ENCODE measurements at places on chromosomes 2 and 18. TPM values are rescaled to one million over a fixed set of nuclear protein-coding genes. Genes with fewer than 3 reads are reported as not detected.

The TRIM43 gene
- not detected for total RNA-seq

- H3K4me1 ChIP-seq, result peaks cover 16% of the 10 kb centered on the region
- H3K27ac ChIP-seq, result no peak overlapping the region
- DNase-seq, result no peak
- no peaks in the 10 kb centered on the region for H3K36me3 ChIP-seq
- H3K4me3 ChIP-seq, result no peak overlapping the region
Measured at GRCh38 chr2:236240228-236240990, 23.8 kb downstream of the ASB18 start.

DNA sequence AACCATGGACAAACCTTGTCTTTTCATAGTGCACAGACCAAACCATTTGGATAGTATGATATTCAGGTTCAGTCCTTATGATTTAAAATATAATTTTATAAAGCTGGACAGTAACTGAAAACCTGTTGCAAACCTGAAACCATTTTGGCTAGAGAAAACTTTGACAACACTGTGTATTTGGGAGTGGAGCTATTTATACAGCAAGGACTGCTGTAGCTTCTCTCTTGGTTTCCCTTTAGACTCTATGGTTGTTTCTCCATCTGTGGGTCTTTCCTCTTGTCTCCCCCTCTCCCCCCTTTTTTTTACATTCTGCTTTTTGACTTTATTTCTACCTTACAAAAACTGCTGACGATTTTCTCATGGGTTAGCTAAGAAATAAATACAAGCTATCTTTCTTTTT, 581.7 kb downstream of the SLC4A3 start:
- no peaks in the 10 kb centered on the region for H3K27me3 ChIP-seq
- H3K36me3 ChIP-seq, result no peaks in the 10 kb centered on the region
- no peaks in the 10 kb centered on the region for H3K4me1 ChIP-seq
- H3K4me3 ChIP-seq, result no peak overlapping the region

The POTEE gene
- not detected for total RNA-seq

- H3K4me3 ChIP-seq, result peak overlapping the region; percentile 70
- DNase-seq, result no peak
- no peaks in the 10 kb centered on the region for H3K27me3 ChIP-seq
- no peaks in the 10 kb centered on the region for H3K36me3 ChIP-seq
Measured at GRCh38 chr2:40450796-40451430, 977 bp downstream of the SLC8A1 start.

GRCh38 chr2:68936889-68937288, 15.8 kb downstream of the GKN2 start:
- no peak overlapping the region for H3K27ac ChIP-seq
- H3K4me3 ChIP-seq, result no peak overlapping the region
- H3K36me3 ChIP-seq, result no peaks in the 10 kb centered on the region
- DNase-seq, result peak; percentile 62

The ZBTB7C gene
- 7.3 TPM for total RNA-seq

GRCh38 chr18:61331051-61331450, 2.2 kb upstream of the CDH20 start:
- no peaks in the 10 kb centered on the region for H3K36me3 ChIP-seq
- peaks cover 13% of the 10 kb centered on the region for H3K4me1 ChIP-seq
- no peak overlapping the region for H3K4me3 ChIP-seq
- DNase-seq, result no peak

GRCh38 chr2:240427729-240428128, 7.7 kb upstream of the GPC1 start:
- no peak overlapping the region for H3K4me3 ChIP-seq
- no peak for DNase-seq
- H3K27me3 ChIP-seq, result no peaks in the 10 kb centered on the region
- H3K36me3 ChIP-seq, result no peaks in the 10 kb centered on the region
- no peaks in the 10 kb centered on the region for H3K4me1 ChIP-seq

GRCh38 chr2:54740333-54740732, 16.9 kb downstream of the EML6 start:
- no peaks in the 10 kb centered on the region for H3K36me3 ChIP-seq
- H3K27ac ChIP-seq, result no peak overlapping the region
- H3K4me1 ChIP-seq, result no peaks in the 10 kb centered on the region
- no peak overlapping the region for H3K4me3 ChIP-seq

DNA sequence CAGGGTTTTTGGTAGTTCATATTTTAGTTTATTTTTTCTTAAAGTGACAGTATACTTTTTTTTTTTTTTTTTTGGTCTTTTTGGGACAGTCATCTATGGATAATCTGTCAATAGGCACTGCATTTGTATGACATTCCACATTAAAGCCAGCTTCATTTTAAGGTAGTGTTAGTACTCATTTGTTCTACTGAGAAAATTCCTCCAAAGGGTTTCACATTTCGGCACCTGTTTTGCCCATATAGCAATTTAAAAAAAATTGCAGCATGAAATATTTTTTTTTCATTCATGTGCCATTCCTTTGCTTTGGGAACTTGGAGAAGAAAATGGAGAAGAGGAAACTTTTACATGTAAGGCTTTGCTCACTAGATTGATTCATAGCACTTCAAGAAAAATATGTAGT, 276.3 kb upstream of the TCF4 start:
- peaks cover 7% of the 10 kb centered on the region for H3K4me1 ChIP-seq
- H3K36me3 ChIP-seq, result no peaks in the 10 kb centered on the region

GRCh38 chr2:186442885-186443284, 43.2 kb upstream of the ZC3H15 start:
- no peaks in the 10 kb centered on the region for H3K4me1 ChIP-seq
- no peaks in the 10 kb centered on the region for H3K36me3 ChIP-seq
- no peak for DNase-seq

The TIA1 gene
- total RNA-seq, result 82.2 TPM

The UGT1A3 gene
- not detected for total RNA-seq

GRCh38 chr2:16249246-16250055, 309.1 kb downstream of the MYCN start:
- no peak overlapping the region for H3K27ac ChIP-seq
- H3K36me3 ChIP-seq, result no peaks in the 10 kb centered on the region
- H3K27me3 ChIP-seq, result peaks cover 23% of the 10 kb centered on the region
- H3K4me1 ChIP-seq, result no peaks in the 10 kb centered on the region
- DNase-seq, result no peak
- no peak overlapping the region for H3K4me3 ChIP-seq

The GDF7 gene
- total RNA-seq, result 7.8 TPM

- peak overlapping the region; percentile 76 for H3K27ac ChIP-seq
- H3K4me1 ChIP-seq, result peaks cover 69% of the 10 kb centered on the region
- peak overlapping the region; percentile 42 for H3K4me3 ChIP-seq
- H3K27me3 ChIP-seq, result no peaks in the 10 kb centered on the region
Measured at GRCh38 chr2:11753886-11754699, 7.7 kb downstream of the LPIN1 start.

DNA sequence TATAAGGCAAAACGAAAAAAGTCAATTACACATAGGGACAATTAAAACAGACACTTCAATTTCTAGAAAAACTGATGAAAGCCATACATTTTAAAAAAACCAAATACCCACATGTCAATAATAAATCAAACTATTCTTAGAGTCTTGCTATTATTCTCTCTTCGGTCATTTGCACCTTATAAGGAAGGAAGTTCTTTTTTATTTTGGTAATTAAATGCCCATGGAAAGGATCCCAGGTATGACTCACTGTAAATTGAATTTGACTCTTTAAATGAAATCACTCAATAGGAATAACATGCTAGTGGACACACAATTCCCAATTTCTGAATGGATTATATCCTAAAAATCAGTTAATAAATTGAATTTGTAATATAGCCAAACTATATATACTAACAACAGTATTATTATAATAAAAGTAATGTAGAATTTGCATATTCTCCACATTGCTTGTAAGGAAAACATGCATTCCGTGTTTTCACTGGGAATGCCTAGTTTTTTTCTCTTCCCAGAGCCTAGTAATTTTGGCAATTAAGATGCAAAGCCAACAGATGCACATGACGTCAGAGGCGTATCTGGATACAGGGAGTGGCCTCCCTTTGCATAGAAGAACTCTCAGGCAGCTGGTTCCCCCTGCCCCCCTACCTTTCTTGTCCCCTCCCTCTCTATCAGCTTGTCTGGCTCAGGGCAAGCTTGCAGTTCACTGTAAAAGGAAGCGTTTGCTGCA, 153.5 kb upstream of the PGAP1 start:
- no peak overlapping the region for H3K4me3 ChIP-seq
- H3K36me3 ChIP-seq, result no peaks in the 10 kb centered on the region
- no peak overlapping the region for H3K27ac ChIP-seq
- no peaks in the 10 kb centered on the region for H3K27me3 ChIP-seq

The ARHGAP28 gene
- total RNA-seq, result 1.7 TPM

DNA sequence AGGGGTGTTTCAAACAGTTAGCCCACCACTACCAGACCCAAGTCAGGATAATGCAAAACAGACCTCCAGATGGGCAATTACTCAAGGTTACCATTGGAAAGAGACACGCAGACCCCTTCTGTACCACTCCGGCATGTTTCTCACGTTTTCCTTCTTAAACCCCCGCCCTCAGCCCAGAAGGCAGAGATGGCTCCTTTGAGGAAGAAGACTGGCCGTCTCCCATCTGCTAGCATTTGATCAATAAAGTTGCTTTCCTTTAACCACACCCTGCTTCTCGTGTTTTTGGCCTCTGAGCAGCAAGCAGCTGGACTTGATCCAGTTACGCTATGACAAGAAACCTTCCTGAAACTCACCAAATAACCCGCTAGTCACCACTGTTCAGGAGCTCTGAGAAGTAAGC, 1012.4 kb upstream of the GYPC start:
- no peak overlapping the region for H3K4me3 ChIP-seq
- H3K27ac ChIP-seq, result no peak overlapping the region
- no peaks in the 10 kb centered on the region for H3K4me1 ChIP-seq
- H3K36me3 ChIP-seq, result no peaks in the 10 kb centered on the region
- no peak for DNase-seq

- no peaks in the 10 kb centered on the region for H3K27me3 ChIP-seq
- no peak for DNase-seq
- H3K36me3 ChIP-seq, result no peaks in the 10 kb centered on the region
- H3K4me1 ChIP-seq, result no peaks in the 10 kb centered on the region
Measured at GRCh38 chr2:199111458-199111857, 346.3 kb downstream of the SATB2 start.

The CFAP65 gene
- total RNA-seq, result not detected

GRCh38 chr2:238449909-238450417, 23.2 kb downstream of the ASB1 start:
- H3K4me1 ChIP-seq, result peaks cover 32% of the 10 kb centered on the region
- H3K27me3 ChIP-seq, result no peaks in the 10 kb centered on the region
- DNase-seq, result peak; percentile 93
- no peak overlapping the region for H3K4me3 ChIP-seq

The THADA gene
- total RNA-seq, result 28.7 TPM

The ADGRF3 gene
- not detected for total RNA-seq

- no peak for DNase-seq
- no peaks in the 10 kb centered on the region for H3K36me3 ChIP-seq
- no peak overlapping the region for H3K4me3 ChIP-seq
- no peak overlapping the region for H3K27ac ChIP-seq
- H3K27me3 ChIP-seq, result no peaks in the 10 kb centered on the region
Measured at GRCh38 chr2:222521099-222521498, 96.8 kb downstream of the SGPP2 start.

GRCh38 chr2:9761577-9761976, 81.7 kb upstream of the TAF1B start:
- H3K27ac ChIP-seq, result peak overlapping the region; percentile 30
- no peak overlapping the region for H3K4me3 ChIP-seq
- no peak for DNase-seq
- no peaks in the 10 kb centered on the region for H3K27me3 ChIP-seq
- peaks cover 47% of the 10 kb centered on the region for H3K4me1 ChIP-seq
- no peaks in the 10 kb centered on the region for H3K36me3 ChIP-seq

DNA sequence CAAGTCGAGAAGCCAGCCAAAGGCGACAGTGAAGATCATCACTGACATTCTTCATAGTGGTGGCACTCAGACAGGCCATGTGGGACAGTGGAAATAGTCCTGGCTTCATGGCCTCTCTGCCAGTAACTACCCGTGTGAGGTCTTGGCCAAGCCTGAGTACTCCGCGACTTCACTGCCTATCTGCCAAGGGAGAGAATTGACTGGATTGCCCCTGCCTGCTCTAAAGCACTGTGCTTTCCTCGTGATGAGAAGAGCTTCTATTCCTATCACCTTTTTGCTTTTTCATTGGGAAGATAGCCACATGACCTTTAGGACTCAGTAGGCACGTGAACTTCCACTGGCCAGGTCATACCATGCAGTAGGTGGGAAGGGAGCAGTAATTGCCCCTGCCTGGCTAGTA, 239.3 kb downstream of the HAUS1 start:
- H3K36me3 ChIP-seq, result no peaks in the 10 kb centered on the region
- no peaks in the 10 kb centered on the region for H3K27me3 ChIP-seq
- H3K4me1 ChIP-seq, result peaks cover 7% of the 10 kb centered on the region
- H3K4me3 ChIP-seq, result no peak overlapping the region
- H3K27ac ChIP-seq, result no peak overlapping the region

DNA sequence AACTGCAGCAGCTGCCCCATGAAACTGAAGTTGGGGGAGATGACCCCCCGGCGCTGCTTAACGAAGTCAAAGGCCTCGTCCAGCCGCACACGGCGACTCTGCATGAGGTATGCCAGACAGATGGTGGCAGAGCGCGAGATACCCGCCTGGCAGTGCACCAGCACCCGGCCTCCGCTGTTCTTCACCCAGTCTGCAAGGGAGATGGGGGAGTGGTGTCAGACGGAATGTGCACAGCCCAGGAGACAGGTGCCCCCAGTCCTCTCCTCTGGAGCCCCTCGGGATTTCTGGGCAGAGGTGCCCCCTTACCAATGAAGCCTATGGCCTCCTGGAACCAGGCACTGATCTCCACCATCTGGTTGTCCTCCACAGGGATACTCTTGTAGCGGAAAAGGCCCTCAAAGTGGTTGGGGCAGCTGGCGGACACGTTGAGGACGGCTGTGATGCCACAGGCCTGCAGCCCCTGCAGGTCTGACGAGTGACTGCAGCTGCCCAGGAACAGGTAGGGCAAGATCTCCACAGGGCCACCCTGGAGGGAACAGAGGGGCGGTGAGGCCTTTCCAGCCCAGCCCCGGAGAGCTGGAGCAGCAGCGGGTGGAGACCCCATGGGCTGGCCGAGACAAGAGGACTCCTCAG, 1.3 kb downstream of the DUSP2 start:
- peak overlapping the region; percentile 70 for H3K4me3 ChIP-seq
- no peak for DNase-seq
- no peaks in the 10 kb centered on the region for H3K27me3 ChIP-seq
- no peak overlapping the region for H3K27ac ChIP-seq
- H3K4me1 ChIP-seq, result peaks cover 48% of the 10 kb centered on the region

GRCh38 chr18:38367473-38367872, 801.9 kb upstream of the CELF4 start:
- H3K4me1 ChIP-seq, result no peaks in the 10 kb centered on the region
- no peaks in the 10 kb centered on the region for H3K27me3 ChIP-seq
- DNase-seq, result no peak
- no peaks in the 10 kb centered on the region for H3K36me3 ChIP-seq

DNA sequence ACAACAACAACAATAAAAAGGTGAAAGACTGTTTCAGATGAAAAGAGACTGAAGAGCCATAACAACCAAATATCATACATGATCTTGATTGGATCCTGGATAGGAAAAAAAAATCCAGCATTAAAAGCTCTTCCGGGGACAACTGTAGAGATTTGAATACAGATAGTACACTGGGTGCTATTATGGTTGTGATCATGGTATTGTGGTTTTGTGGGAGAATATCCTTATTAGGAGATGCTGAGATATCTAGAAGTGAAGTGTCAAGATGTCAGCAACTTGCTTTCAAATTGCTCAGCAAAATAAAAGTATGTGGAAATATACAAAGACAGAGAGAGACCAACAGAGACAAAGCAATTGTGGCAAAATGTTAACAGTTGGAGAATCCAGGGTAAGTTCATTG, 15.5 kb upstream of the SPATA3 start:
- DNase-seq, result no peak
- peaks cover 1% of the 10 kb centered on the region for H3K27me3 ChIP-seq
- no peak overlapping the region for H3K27ac ChIP-seq
- no peaks in the 10 kb centered on the region for H3K4me1 ChIP-seq
